Suprapubic skin (tissue), 4 donors: ENCODE measurements at places on chromosomes 13 and 19. TPM values are rescaled to one million over a fixed set of nuclear protein-coding genes. Genes with fewer than 3 reads are reported as not detected.

DNA sequence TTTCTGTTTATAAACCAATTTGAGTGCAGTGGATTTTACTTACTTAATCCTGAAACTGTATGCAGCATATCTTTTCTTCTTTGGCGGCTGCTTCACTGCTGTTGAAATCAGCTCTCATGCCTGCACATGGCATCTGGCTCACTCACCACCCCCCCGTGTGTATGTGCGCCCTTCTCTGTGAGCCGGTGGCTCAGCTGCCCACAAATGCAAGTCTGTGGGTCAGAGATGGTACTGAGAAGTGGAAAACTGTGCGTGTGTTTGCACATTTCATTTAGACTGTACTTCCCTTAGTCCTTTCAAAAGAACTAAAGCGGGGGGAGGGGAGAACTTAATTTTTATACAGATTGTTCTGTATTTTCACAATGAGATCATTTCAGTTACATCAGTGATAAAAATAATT is 307.6 kb downstream of the SHISA2 start:
- DNase-seq: no peak
- no peaks in the 10 kb centered on the region for H3K36me3 ChIP-seq
- no peak overlapping the region for H3K27ac ChIP-seq
- H3K4me3 ChIP-seq: no peak overlapping the region

- peak; percentile 73 for DNase-seq
- peaks cover 4% of the 10 kb centered on the region for H3K4me1 ChIP-seq
- no peak overlapping the region for H3K4me3 ChIP-seq
- no peaks in the 10 kb centered on the region for H3K36me3 ChIP-seq
- no peaks in the 10 kb centered on the region for H3K27me3 ChIP-seq
Measured at GRCh38 chr13:31742097-31742734, 2.9 kb downstream of the RXFP2 start.

DNA sequence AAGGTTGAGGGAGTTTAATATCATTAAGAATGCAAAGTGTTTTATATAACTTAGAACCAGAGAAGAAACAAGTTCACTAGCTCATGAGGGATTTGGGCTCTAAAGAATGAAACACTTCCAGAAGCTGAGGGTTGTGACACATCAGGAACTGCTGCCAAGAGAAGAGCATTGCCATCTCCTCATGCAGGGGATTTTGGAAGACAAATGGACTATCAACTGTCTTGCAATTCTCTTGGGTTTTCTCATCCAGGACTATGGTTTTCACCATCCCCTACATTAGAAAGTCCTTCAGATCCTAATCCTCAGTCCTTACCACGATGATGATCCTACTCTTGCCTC is 59.7 kb upstream of the KL start:
- DNase-seq: no peak
- H3K27me3 ChIP-seq: peaks cover 2% of the 10 kb centered on the region
- no peaks in the 10 kb centered on the region for H3K4me1 ChIP-seq
- no peaks in the 10 kb centered on the region for H3K36me3 ChIP-seq

DNA sequence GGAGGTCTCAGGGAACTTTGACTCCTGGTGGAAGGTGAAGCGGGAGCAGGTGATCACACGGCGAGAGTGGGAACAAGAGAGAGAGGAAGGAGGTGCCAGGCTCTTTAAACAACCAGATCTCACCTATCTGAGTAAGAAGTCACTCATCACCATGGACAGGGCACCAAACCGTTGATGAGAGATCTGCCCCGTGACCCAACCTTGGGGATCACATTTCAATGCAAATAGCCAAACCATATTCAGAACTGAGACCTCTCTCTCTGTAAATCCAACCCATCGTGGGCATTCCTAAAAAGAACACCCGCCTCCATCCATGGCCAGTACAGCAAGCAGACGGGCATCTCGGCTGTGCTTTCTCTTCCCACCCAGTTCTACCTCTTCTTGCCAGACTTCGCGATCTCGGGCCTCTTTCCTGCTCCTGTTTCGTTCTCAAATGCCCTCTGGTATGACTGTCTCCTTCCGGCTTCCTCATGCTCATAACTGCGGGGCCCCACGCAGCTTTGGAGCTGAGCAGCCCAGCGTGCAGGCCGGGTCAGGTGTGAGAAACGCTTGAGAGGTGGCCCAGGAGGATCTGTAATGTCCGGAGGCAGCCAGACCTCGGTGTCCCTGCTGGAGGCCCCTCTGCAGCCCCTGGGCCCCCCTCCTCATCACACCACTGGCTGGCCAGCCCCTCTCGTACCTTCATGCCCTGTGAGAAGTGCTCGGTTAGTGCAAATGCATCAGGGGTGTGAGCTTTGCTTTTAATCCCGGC is 97.0 kb upstream of the GPR183 start:
- H3K4me3 ChIP-seq: no peak overlapping the region
- H3K27me3 ChIP-seq: no peaks in the 10 kb centered on the region
- DNase-seq: no peak
- no peak overlapping the region for H3K27ac ChIP-seq
- H3K4me1 ChIP-seq: no peaks in the 10 kb centered on the region

GRCh38 chr19:55341171-55341588 is 1.5 kb downstream of the KMT5C start:
- H3K36me3 ChIP-seq: peaks cover 29% of the 10 kb centered on the region
- H3K4me3 ChIP-seq: peak overlapping the region; percentile 89
- DNase-seq: peak; percentile 78
- H3K27me3 ChIP-seq: no peaks in the 10 kb centered on the region
- peaks cover 41% of the 10 kb centered on the region for H3K4me1 ChIP-seq
- no peak overlapping the region for H3K27ac ChIP-seq

DNA sequence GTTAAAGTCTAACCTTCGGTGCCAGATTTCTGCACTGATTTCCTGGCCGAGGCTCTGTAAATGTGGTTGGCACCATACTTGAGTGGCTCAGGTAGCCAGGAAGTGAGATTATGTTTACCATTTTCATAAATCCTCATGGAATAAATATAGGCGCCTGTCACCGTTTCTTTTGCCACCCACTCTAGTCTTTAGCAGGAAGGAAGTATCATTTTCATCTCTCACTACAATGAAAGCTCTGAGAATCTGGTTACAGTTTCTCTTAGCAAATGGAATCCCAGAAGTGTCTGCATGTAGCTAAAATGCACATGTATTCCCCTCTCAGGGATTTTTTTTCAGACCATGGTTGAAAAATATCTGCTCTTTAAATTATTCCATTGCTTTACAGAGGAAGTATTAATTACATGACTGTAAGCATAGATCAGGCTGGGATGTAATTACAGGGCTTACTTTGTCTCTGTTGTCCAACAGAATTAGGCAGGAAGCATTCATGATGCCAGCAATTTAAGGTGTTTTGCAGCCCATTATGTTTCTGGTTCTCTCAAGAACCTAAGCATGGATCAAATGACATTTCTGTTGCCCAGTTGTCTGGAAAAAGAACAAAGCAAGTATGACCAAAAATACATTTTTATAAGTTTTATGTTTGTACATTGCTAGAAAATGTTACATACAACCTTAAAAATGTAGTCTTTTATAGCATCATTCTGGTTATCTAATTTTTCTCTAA is 221.7 kb upstream of the SPRY2 start:
- no peak for DNase-seq
- no peaks in the 10 kb centered on the region for H3K27me3 ChIP-seq
- no peak overlapping the region for H3K4me3 ChIP-seq
- no peak overlapping the region for H3K27ac ChIP-seq

DNA sequence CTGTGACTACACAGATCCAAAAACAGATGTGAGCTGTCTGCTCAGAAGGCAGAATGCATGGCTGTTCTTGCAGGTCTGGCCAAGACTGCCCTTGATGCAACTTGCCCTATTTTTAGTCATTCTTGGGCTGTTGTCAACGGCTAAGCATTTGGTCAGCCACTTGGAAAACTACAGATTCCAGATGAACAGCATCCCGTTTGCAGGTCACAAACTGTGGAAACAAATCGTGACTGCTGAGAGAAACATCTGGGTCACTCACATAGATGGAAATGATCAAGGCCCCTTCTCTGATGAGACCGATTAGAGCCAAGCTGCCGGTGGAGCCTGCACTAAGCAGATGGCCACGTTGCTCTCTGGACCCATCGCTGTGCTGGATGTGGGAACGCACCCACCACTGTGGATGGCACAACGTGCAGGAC is 15.4 kb upstream of the METTL21C start:
- peaks cover 16% of the 10 kb centered on the region for H3K4me1 ChIP-seq
- H3K27ac ChIP-seq: no peak overlapping the region
- DNase-seq: no peak
- H3K36me3 ChIP-seq: no peaks in the 10 kb centered on the region
- H3K27me3 ChIP-seq: no peaks in the 10 kb centered on the region
- no peak overlapping the region for H3K4me3 ChIP-seq

DNA sequence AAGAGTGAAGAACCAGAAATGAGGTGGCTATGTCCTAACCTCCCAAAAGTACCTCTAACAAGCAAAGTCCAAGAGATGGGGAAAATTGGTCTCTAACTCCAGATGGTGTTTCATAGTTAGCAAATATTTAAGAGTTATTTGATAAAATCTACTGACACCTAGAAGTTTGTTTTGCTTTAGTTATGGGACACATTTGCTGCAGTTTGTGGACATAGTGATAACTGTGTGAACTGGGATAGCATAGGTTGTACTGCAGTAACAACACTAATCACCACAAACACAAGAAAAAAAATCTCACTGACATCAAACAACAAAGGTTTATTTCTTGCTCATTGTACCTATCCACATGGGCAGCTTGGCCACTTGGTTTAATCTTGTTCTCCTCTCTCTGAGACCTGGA is 965.0 kb upstream of the SPRY2 start:
- H3K27me3 ChIP-seq: no peaks in the 10 kb centered on the region
- DNase-seq: no peak
- no peaks in the 10 kb centered on the region for H3K36me3 ChIP-seq
- H3K27ac ChIP-seq: no peak overlapping the region
- H3K4me1 ChIP-seq: no peaks in the 10 kb centered on the region

- H3K36me3 ChIP-seq: no peaks in the 10 kb centered on the region
- no peak for DNase-seq
- H3K4me3 ChIP-seq: no peak overlapping the region
- H3K27ac ChIP-seq: no peak overlapping the region
- H3K4me1 ChIP-seq: no peaks in the 10 kb centered on the region
Measured at GRCh38 chr13:90800082-90800746, 547.3 kb upstream of the MIR17HG start.

GRCh38 chr19:19075126-19075525 is 11.3 kb downstream of the SLC25A42 start:
- no peak overlapping the region for H3K4me3 ChIP-seq
- H3K27ac ChIP-seq: no peak overlapping the region

The SPHK2 gene
- 9.9 TPM for total RNA-seq

The GPR183 gene
- 7.0 TPM for total RNA-seq

The RNF113B gene
- total RNA-seq: not detected

The TMC4 gene
- total RNA-seq: 10.6 TPM

The PROZ gene
- not detected for total RNA-seq

The SERP2 gene
- total RNA-seq: not detected

The MCEMP1 gene
- not detected for total RNA-seq

The KLK2 gene
- not detected for total RNA-seq

The MPHOSPH8 gene
- 21.2 TPM for total RNA-seq

The IGSF23 gene
- not detected for total RNA-seq
